ENCODE measurements at places on chromosomes 13 and 19.

GRCh38 chr13:113183450-113184129 lies 24.9 kb downstream of the PCID2 start:
- peak; percentile 54 for DNase-seq

GRCh38 chr13:47661076-47661475 lies 340.0 kb downstream of the SUCLA2 start:
- DNase-seq: peak; percentile 23

- peak; percentile 81 for DNase-seq
Measured at GRCh38 chr13:40026174-40026585, 370.7 kb downstream of the COG6 start.

DNA sequence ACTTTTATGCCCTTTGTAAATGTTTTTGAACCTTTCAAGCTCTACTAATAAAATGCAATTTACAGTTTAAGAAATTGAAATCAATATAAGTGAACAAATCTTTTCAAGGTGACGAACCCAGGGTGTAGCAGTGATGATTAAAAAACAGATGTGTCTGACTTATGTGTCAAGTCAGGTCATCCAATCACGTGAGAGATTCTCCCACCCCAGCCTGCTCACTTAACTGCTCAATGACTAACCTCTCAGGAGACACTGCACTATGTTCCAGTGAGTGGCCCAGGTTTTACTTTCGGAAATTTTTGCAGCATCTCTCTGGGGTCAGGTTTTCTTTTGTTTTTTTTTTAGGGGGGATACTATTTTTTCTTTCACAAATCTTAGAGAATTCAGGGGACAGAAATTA lies 60.7 kb downstream of the ZNF429 start:
- peak; percentile 36 for DNase-seq

DNA sequence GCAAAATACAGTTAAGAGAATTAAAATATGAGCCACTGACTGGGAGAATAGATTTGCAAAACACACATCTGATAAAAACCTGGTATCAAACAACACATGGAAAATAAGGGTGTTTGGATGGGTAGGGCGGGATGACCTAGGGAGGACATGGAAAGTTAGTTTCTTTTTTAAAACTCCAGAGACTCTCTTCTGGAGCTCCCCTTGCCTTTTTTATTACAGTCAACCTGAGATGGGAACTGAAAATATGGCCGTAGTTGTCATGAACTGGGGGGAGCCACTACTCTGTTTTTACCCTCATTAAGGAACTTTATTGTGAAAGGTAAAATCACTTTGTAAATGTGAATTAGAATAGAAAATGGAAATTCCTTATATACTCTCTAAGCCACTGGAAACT lies 113.0 kb downstream of the ATP11A start:
- no peak for DNase-seq

DNA sequence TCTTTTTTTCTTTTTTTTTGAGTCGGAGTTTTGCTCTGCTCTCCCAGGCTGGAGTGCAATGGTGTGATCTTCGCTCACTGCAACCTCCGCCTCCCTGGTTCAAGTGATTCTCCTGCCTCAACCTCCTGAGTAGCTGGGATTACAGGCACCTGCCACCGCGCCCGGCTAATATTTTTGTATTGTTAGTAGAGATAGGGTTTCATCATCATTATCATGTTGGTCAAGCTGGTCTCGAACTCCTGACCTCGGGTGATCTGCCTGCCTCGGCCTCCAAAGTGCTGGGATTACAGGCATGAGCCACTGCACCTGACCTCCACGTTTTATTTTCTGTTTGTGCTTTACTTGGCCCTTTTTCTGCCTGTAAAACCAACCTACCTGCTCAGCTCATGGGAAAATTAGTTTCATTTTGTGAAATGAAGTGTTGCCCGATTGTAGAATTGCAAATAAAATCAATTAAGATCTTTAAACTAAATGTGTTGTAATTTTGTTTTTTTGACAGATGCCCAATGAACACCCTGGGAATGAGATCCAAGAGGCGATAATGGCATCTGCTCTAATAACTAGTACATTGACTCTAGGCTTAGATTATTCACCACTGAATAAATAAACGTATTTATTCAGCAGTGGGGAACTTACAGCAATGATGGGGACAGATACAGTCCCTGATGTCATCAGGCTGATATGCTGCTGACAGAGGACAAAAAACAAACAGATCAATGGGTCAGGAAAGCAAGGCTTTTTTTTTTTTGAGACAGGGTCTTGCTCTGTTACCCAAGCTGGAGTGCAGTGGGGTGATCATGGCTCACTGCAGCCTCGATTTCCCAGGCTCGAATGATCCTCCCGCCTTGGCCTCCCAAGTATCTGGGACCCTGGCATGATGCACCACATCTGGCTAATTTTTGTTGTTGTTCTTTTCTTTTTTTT lies 2.2 kb upstream of the RAB11B start:
- no peak for DNase-seq

All from iris pigment epithelial cell (primary cell).